Stimulated activated CD8-positive, alpha-beta memory T cell treated with anti-CD3 and anti-CD28 coated beads, Interleukin-7, amount 100 ng/mL, for 1 hour (primary cell): ENCODE measurements at places on chromosomes 6 and 20.

GRCh38 chr20:3734111-3734843, 1.8 kb downstream of the HSPA12B start:
- no peak for DNase-seq

GRCh38 chr6:154318721-154319120, 37.9 kb downstream of the IPCEF1 start:
- DNase-seq, result no peak

DNA sequence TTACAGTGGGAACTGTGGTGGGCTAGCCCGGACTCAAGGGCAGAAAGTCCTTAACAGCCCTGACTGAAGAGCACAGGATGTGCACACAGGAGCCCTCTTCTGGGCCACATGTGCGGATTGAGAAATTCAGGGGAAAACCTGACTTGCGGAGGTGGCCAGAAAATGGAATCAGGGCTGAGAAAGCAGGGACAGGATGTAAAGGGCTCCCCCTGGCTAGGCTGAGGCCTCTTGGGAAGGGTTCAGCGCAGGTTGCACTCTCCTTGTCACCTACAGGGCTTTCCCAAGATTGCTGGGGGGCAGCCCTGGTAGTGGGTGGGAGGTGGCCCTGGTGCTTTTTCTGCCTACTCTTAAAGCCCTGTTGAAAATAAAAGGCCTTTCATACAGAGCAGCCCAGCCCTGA, 251.2 kb downstream of the SLC24A3 start:
- no peak for DNase-seq

DNA sequence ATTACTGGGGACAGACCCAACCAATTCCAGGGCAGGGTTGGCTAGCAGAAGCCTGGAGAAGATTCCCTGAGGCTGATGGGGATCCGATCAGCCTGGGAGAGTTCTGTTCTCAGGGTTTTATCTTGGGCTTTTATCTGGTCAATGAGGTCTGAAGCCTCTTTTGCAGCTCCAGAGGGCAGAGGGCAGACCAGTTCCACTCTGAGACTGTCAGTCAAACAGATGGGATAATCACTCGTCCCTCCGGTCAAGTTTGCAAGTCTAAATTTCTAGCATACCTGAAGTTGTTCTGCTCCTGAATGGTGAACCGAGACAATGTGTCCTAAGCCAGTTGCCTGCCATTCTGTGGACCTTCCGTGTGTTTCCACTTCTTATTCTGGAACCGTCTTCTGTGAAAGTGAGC, 3.0 kb upstream of the MAS1 start:
- DNase-seq, result no peak

DNA sequence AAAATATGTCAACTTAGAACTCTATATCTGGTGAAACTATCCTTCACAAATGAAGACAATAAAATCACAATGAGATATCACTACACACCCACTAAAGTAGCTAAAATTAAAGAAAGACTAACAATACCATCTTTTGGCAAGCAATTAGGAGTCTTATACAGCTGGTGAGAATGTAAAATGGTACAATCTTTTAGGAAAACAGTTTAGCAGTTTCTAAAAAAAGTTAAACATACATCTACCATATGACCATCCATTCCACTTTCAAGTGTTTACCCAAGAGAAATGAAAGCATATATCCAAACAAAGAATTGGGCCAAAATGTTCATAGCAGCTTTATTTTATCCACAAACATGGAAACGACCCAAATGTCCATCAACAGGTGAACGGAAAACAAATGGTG, 13.8 kb upstream of the EEF1A1 start:
- DNase-seq, result no peak

GRCh38 chr20:63589261-63590217, 15.5 kb upstream of the HELZ2 start:
- no peak for DNase-seq

- no peak for DNase-seq
These were observed 41.3 kb upstream of the CLDN20 start for GRCh38 chr6:155222506-155222905.

- no peak for DNase-seq
These were observed 1.1 kb downstream of the AGPAT4 start for GRCh38 chr6:161272635-161273273.

DNA sequence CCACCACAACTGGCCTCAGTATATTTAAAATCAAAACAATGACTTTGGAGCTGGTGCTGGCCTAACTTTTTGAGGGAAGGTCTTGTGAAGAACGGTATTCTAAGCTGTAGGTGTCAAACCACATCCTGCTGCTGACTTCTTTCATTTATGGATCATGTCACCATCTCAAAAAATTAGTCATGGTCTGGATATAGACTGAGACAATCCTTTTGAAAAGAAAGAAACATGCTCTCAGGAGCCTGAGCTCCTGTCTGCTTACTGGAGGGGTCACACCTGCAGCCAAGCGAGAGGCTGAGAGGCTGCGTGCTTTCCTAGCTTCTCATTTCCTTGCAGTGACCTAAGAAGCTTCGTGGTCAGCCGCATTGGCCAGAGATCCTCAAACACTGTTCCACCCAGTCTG, 55.2 kb downstream of the TIAM2 start:
- DNase-seq, result no peak

- no peak for DNase-seq
These were observed 654.1 kb upstream of the MARCKS start for GRCh38 chr6:113202852-113203714.

DNA sequence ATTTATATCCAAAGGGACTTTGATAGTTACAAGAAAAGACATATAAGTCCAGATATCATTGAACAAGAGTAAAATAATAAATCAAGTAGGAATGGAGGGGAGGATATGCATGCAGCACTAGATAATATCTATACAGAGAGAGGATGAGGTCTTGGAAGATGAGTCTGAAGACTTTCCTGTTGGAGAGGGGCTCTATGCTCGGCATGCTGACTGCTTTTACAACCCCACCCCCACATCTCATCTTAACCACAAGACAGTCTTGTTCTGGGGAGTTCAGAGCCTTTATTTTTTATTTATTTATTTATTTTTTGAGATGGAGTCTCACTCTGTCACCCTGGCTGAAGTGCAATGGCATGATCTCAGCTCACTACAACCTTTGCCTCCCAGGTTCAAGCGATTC, 48.4 kb upstream of the IER3 start:
- no peak for DNase-seq

DNA sequence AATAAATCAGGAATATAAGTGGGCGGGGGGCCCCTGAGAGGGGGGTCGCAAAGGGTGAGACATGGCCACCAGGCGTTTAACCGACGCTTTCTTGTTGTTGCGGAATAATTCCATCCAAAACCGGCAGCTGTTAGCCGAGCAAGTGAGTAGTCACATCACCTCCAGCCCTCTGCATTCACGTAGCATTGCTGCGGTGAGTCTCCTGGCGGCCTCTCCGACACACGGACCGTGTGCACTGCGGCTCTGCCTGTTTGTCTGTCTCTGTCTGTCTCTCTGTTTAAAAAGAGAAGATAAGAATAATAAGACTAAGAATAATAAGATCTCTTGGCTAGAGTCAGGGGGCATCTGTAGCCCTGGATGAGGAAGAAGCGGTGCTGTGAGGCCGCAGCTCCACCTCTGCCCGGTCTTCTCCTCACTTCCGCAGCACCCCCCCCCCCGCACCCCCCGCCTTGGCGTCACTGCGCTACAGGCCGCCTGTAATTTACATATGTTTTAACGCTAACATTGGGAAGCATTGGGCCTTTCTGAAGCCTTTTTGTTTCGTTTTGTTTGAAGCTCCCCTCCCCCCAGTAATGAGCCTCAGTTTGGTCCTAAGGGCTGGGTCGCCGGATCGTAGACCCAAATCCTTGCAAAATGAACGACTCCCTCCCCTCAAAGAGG, 993 bp downstream of the STX16 start:
- no peak for DNase-seq

DNA sequence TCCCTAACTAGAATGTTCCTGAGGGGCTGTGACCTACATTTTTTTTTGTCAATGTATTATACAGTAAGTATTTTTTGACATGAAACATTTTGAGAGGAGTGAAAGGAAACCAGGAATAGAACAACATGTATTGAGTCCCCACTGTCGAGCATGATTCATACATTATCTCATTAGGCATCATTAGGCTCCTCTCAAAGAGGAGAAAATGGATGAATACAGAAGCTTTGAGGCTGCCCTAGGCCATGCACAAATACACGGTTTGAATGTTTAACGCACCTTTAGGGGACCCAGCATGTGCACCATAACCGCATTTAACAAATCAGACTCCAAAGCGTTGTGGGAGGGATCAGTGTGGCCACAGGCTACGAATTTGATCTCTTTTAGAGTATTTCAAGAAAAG, 87.8 kb downstream of the TBXT start:
- no peak for DNase-seq

- DNase-seq, result no peak
These were observed 120.5 kb upstream of the TMEM170B start for GRCh38 chr6:11416936-11417576.

DNA sequence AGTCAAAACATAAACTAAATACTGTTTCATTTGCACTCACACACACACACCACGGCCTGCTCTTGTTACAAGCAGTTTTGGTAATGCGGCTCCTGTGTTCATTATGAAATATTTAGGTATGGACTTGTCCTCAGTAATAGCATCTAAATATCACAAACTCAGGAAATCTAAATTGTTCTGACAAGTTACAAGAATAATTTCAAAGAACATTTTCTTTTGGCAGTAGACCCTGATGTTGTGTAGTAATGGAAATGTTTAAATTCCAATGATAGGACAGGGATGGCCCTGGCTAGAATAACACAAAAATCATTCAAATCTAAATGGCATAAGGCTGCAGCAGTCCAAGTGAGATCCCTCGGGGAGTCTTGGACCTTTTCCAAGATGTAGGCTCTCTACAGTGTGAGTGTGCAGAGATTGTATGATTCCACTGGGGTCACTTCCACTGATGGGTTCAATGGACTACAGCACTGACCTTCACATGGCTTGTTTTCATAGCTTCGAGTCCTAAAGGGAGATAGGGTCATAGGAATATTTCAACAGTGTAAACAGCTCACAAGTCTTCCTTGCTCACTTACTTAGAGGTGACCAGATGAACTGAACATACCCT, 210.6 kb upstream of the PLCB4 start:
- no peak for DNase-seq

DNA sequence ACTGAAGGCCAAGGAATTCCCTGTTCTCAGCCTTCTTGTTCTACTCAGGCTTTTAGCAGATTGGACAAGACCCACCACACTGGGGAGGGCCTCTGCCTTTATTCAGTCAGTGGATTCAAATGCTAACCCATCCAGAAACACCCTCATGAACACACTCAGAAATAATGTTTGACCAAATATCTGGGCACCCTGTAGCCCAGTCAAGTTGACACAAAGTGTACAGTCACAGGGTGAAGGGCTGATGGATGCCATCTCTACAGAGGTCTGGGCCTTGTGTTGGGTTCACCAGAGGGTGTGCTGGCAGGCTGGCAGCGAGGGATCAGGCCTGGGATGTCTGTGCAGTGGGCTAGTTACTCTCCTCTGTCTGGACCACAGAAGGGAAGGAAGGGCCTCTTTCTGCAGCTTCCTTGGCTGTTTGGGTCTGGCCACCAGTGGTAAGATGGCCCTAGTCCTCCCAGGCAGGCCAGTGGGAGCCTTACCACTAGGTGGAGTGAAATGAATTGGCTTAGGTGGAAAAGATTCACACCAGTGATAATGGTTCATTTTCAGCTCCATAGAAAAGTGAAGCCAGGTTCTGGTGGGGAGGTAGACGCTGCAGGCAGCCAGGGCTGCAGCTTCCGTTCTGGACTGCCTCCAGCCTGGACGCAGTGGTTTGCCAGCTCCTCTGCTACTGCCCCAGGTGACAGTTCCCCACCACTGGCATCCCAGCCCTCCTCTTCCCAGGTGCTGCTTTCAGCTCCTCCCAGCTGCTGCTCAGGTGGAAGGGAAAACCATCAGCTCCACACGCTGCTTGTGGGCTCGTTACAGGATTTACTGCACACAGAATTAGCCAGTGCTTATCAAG, 9.2 kb downstream of the TUBB2A start:
- DNase-seq, result no peak

- no peak for DNase-seq
These were observed 61.4 kb downstream of the PDSS2 start for GRCh38 chr6:107398001-107398400.

GRCh38 chr6:51844336-51844735, 243.1 kb downstream of the PKHD1 start:
- no peak for DNase-seq

DNA sequence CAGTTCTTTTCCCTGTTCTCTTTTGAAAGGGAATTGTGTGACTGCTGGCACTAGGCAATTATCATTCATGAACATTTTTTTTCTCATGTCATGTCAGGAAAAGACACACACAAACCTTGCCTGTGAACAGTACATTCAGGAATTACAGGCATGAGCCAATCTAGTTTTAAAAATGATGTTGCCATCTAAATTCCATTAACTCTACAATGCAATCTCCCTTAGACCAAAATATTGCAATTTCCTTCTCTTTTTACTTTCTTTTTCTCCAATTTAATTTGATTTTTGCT, 127.5 kb upstream of the STMND1 start:
- no peak for DNase-seq

- DNase-seq, result no peak
These were observed 468.0 kb downstream of the UTRN start for GRCh38 chr6:144753023-144753705.
